ENCODE measurements at places on chromosomes 1 and 21.

GRCh38 chr1:211571998-211572397 lies 7.0 kb downstream of the SLC30A1 start:
- no peak for DNase-seq

DNA sequence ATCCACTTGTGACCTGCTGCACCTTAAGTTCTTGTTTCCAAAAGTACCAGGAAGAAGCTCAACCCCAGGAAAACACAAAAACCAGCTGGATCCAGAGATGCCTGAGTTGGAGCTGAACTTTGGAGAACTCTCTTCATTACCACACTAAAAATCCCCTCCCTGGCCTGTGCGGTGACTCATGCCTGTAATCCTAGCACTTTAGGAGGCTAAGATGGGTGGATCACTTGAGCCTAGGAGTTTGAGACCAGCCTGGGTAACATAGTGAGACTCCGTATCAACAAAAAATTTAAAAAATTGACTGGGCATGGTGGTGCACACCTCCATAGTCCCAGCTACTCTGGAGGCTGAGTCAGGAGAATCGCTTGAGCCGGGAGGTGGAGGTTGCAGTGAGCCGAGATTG lies 6.2 kb downstream of the MAP1LC3C start:
- DNase-seq = no peak

GRCh38 chr1:162779043-162779442 lies 11.5 kb upstream of the HSD17B7 start:
- DNase-seq = no peak

DNA sequence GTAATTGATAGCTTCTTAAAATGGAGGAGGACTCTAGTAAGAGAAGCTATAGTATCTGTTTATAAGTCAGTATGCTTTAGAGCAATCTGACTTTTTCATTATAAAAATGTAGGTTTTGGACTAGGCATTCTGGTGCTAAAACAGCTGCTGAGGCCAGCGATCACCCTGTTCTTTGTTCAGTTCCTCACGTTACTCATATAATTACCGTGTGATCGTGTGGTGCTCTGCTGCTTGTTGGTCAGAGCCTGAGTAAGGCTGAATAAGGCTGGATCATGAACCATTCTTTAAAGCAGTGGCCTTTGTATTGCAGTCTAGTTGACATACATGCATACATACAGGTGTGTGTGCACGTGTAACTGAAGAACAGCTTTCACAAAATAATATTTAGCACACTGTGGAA lies 25.2 kb downstream of the CDC42 start:
- no peak for DNase-seq

DNA sequence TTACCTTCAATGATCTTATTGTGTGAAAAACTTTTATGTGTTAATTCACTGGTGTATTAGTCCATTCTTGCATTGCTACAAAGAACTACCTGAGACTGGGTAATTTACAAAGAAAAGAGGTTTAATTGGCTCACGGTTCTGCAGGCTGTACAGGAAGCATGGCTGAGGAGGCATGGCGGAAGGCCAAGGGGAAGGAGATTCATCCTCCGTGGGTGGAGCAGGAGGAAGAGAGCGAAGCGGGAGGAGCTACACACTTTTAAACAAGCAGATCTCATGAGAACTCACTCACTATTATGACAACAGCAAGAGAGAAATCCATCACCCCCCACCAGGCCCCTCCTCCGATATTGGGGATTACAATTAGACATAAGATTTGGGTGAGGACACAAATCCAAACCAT lies 44.2 kb upstream of the RGS7 start:
- no peak for DNase-seq

- DNase-seq = no peak
Measured at GRCh38 chr1:118202076-118202608, 17.1 kb upstream of the SPAG17 start.

DNA sequence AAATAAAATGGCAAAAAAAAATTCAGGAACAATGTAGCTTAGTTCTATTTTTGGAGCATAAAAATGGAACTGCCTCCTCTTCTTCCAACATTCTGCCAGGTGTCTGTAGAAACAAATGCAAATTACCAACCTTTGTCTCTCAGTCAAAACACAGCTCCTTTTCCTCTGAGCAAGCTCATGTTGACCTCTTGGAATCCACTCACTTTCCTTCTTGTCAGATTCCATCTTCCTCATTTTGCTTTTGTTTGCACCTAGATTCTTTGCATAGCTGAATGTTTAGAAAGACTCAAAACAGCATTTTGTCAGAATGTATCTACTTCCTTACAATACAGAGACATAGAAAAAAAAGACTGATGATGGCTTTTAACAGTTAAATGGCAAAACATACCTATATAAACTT lies 178.2 kb downstream of the ADGRL2 start:
- DNase-seq = no peak

DNA sequence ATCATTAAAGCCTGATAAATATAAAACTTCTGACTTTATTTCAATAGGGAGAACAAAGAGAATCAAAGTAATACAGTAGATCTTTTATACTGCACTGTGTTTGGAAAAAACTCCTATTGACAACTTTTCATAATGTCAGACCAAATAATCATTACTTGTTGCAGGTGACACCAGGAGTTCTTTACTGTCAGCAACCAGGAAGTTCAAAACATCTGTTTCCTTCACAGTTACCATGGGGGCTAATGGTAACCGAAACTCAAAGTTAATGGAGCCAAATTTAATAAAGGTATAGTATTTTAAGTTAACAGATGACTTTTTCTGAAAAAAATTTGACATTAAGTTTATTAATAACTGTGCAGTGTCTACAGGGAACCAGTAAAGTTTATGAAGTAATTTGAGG lies 10.6 kb downstream of the EFCAB7 start:
- DNase-seq = no peak

- no peak for DNase-seq
Measured at GRCh38 chr1:211876851-211877590, 46.5 kb upstream of the LPGAT1 start.

DNA sequence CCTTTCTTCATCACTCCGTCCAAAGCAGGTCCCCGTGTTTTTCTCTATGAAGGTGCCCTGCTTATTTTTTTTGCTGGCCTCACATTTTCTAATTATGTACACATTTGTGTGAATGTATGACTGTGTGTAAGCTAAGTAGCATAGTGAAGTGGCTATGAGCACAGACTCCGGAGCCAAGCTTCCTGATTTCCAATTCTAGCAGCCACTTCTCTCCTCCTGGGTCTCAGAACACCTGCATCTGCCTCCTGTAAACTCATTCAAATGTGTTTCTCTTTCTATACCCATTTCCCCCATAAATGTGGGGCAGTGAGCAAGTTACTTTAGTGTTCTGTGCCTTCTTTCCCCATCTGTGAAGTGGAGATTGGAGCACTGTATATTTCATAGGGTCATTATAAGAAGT lies 2.1 kb downstream of the SLAMF6 start:
- DNase-seq = no peak

DNA sequence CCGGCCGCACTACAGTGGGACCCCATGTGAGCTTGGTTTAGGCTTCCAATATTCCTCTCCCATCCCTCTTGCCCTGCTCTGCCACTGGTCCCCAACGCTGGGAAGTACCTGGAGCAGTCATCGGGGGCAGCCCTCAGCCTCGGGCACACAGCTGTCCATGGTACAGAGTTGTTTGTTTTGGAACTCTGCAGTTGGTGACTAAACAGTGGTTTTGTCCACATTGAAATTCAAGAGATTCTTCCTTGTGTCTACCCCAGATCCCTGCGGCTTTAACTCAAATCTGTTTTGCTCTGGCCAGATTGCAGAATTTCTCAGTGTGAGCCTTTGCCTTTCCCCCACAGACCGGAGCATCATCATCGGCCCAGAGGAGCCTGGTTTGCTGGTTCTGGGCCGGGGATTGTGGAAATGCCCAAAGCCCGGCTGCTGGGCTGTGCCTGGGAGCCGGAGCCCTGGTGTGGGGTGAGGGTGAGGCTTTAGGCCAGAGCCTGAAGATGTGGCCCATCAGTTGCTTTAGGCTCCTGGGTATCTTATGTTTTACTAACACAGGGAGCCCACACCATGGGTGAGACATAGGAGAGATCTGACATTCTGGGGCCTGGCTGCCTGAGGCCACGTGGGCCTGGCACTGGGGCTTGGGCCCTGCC lies 93.2 kb downstream of the ARHGEF10L start:
- no peak for DNase-seq

- no peak for DNase-seq
Measured at GRCh38 chr1:41673378-41673777, 188.9 kb upstream of the EDN2 start.

DNA sequence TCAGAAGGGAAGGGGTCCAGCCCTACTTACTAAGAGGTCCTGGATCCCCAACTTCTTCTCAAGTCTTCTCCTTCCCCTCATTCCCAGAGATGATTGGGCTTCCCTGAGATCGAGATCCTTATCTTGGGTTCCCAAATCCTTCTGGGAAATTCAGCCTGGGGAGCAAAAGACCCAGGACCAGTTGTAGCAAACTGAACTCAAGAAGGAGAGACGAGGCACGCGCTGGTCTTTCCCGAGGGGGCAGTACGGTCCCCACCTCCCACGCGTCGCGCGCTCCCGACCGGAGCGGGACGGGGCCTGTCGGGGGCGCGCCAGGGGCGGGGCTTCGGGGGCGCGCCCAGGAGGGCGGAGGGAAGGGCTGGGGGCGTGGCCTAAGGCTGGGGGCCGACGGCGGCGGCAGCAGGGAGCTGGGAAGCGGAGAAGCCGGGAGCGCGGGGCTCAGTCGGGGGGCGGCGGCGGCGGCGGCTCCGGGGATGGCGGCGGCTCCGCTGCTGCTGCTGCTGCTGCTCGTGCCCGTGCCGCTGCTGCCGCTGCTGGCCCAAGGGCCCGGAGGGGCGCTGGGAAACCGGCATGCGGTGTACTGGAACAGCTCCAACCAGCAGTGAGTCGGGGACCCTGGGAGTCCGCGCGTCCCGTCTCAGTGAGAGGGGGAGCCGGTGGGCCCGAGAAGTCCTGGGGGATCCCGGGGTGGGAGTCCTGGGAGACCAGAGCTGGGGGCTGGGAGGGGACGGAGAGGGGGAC lies at the start of gene EFNA3:
EFNA3 (plus strand) TSS at position 369 of the 741 bp plus-strand sequence; CDS start at position 474, 105 bp downstream.
- DNase-seq = no peak

DNA sequence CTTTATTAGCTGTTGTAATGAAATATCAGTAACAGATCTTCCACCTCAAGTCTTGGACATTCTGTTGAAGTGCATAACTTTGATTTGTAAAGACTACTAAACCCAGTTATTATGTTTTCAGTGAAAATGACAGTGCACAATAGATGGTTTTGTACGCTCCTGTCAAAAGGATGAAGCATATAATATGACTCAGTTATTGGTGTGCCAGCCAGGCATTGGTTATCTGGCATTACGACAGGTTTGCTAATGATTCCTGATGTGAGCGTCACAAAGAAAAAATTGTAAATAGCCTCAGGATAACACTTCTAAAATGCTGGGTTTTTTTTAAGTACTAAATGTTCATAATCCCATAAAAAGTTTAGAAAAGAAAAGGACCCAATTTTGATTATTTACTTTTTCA lies 147.9 kb downstream of the MAGI3 start:
- DNase-seq = no peak

- DNase-seq = no peak
Measured at GRCh38 chr21:42925114-42925926, at the start of gene ERVH48-1. TSS of gene ERVH48-1 (minus strand) at chr21:42925630. CDS start at chr21:42919006, 6,624 bp downstream.

All from cerebellar nuclear complex (tissue), 1 donor.